ENCODE measurements at places on chromosomes 2 and 18.

DNA sequence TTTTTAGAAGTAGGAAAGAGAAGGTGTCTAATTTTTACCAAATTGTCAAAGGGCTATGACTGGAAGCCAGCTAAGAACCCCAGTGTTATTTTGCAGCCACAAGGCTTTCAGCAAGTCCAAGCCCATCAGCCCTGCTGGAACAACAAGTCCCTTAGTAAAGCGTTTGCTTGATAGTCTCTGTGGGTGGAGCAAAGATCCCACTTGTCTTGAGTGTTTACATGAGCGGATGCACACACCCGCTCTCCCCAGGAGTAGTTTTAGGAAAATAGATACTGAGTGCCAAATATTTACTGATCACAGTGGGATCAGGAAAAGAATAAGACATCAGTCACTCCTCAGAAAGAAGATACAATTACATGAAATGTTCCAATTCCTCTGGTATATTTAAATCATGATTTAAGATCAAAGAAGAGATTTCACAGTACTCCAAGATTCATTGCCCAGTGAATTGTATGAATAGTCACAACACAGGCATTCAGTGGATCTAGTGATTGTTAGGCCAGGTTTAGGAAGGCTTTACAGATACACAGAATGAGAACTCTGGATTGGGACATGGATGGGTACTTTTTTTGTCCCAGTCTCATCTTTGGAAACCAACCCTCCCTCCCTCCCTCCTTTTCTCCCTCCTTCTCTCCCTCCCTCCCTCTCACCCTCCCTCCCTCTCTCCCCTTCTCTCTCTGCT is 514.9 kb downstream of the PTPRM start:
- DNase-seq: no peak

DNA sequence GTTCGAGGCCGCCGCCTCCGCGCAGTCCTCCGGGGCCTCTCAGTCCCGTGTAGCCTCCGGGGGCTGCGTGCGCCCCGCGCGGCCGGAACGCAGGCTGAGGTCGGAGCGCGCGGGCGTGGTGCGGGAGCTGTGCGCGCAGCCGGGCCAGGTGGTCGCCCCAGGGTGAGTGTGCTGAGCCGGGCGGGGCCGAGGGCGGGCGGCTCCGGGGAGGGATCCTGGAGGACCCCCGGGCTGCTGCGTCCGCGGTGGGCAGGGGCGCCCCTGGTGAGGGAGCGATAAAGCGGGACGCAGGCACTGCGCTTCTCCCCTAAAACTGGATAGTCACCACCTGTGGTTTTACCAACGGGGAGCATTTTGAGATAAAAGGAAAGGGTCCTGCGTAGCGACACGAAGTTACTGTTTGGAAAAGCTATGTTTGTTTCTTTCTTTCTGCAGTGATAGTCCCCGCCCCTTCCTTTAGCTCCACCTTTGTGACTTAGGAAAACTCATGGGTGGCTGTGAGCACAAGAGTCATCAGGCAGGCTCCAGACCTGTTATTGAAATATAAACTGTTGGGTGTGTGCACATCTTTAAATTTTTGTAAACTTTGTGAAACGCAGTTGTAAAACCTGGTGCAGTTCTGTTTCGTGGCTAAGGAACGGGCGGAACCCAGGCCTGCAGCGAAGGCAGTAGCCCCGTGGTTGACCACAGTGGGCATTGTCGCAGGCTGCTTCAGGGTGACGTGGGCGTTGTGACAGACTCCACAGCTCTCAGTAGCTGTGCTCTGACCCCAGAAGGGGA is 687 bp downstream of the CTDP1 start:
- no peak for DNase-seq

GRCh38 chr2:23385748-23386338 is 864 bp downstream of the KLHL29 start:
- no peak for DNase-seq

- DNase-seq: no peak
Observed at GRCh38 chr2:181998891-181999654, 13.4 kb downstream of the PPP1R1C start.

- DNase-seq: no peak
Observed at GRCh38 chr2:182117196-182117595, 131.5 kb downstream of the PPP1R1C start.
